ENCODE measurements at places on chromosomes 4 and X.
A peak's percentile ranks its signal among the peaks of the same experiment; 100 is the strongest.

- no peak for DNase-seq
Measured at GRCh38 chr4:147057611-147058190, 112.0 kb upstream of the TTC29 start.

DNA sequence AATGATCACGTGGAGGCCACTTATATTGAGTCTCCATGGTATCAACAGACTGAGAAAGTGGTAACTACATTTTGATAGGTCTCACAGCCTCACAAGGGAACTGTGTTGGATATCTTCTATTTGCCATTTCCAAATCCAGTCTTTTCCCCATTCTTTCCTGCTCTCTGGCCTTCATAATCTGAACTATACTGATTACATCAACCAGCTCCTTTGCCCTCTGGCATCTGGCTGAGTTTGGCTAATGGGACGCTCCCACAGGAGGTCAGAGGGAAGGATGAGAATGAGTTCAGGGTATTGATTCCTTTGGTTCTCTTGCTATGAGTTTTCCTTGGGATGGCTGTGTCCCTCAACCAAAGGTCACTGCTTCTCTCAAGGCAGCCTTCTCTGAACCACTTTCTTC, 152.6 kb downstream of the RTL9 start:
- no peak for DNase-seq

DNA sequence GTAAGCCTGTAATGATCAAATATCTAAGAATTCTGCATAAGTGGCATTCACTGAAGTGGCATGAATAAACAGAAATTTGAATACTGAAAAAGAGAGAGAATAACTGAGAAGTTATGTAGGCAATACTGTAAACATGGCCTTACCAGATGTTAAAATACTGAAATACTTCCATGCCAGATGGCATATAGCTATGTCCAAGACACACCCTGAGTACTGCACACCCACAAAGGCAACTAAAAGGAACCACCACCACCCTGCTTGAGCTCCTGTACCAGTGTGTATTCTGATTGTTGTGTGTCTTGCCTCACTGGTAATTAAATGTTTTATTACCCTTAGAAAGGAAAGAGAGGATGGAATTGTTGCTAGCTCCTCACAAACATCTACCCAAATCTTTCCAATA, 192.1 kb downstream of the ADAMTS3 start:
- DNase-seq, result no peak

- peak; percentile 28 for DNase-seq
Measured at GRCh38 chrX:39309721-39310152, 508.5 kb downstream of the MID1IP1 start.

DNA sequence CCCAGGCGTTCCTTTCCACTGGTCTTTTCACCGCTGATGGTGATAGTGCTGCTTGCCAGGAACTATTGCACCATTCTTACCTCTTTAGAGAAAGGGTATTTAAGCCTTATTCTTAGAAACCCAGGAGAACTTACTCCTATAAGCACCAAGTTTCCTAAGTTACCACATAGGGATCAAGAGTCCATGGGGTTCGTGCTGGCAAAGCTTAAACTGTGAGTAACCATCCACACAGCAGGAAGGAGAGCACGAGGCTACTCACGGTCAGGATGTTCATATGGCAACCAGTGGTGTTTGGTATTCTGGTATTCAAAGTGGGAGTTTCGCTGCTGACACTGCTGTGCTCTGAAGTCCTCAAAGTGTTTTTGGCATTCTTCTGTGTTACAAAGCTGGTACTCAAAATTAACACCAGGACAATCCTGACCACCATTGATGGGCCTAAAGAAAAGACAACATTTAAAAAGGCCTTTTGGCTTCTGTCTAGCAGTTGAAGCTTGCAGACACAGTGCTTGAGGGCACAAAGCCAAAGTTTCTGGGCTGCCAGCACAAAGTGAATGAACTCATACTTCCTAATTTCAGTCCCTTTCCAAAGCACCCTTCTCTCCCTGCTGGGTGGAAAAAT, 256.9 kb downstream of the ADAMTS3 start:
- DNase-seq, result no peak

DNA sequence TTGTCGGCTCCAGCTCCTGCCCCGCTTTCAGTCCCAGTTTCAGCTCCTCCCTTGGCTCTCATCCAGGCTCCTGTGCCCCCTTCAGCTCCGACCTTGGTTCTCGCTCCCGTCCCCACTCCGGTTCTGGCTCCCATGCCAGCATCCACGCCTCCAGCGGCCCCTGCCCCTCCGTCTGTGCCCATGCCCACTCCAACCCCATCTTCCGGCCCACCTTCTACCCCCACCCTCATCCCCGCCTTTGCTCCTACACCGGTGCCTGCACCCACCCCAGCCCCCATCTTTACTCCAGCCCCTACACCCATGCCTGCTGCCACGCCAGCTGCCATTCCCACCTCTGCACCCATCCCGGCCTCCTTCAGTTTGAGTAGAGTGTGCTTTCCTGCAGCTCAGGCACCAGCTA, 31.2 kb downstream of the BCORL1 start:
- no peak for DNase-seq

- no peak for DNase-seq
Measured at GRCh38 chrX:133250184-133251100, 32.3 kb upstream of the TFDP3 start.

GRCh38 chrX:134469486-134469885, 9.5 kb downstream of the HPRT1 start:
- DNase-seq, result no peak

DNA sequence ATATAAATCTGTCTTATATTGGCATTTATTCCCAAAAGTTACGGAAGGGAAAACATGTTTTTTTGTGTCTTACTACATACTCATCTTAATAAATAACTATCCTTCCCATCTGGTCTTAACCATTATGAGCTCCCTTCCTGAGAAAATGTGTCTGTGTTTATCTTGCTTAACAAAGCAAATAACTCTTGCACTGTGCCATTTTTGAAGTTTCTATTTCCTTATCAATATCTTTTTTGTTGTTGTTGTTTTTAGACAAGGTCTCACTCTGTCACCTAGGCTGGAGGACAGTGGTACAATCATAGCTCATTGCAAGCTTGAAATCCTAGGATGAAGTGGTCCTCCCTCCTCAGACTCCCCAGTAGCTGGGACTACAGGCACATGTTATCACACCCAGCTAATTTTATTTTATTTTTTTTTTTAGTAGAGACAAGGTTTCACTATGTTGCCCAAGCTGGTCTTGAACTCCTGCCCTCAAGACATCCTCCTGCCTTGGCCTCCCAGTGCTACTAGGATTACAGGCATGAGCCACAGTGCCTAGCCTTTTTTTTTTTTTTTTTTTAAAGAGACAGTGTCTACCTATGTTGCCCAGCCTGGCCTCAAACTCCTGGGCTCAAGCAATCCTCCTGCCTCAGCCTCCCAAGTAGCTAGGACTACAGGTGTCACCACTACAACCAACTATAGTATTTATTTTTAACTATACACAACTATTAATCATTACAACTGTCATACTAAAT, 36.9 kb downstream of the CNOT6L start:
- no peak for DNase-seq

DNA sequence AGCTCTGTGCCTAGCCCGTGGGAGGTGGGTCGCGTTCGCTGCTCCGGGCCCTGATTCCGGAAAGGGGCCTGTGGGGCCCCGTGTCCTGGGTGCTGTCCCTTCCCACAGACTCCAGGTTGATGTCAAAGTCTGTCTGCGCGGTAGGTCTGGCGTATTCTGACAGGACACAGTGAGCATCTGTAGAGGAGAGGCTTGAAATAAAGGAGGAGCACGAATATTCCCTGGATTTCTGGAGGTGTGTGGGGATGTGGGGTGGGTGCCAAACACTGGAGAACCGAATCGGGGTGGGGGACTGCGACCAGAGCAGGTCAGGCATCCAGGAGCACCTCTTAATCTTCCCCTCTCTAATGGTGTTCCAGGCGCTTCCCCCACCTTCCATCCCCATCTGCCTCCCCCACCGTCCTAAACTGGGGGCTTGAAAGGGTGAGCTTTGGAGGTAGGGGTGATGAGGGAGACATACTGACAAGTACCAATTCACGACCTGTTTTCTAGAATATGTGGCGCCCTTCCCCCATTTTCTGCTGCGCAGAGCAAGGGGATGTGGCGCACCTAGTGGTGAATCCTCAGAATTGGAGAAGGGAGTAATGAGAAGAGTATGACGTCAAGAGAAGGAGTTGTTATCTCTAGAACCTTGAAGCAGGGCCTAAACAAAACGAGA, 877 bp downstream of the GPRASP1 start:
- DNase-seq, result peak; percentile 35

- DNase-seq, result no peak
Measured at GRCh38 chr4:30122711-30123110, 597.5 kb upstream of the PCDH7 start.

- no peak for DNase-seq
Measured at GRCh38 chr4:117983541-117984365, 50.5 kb upstream of the NDST3 start.

DNA sequence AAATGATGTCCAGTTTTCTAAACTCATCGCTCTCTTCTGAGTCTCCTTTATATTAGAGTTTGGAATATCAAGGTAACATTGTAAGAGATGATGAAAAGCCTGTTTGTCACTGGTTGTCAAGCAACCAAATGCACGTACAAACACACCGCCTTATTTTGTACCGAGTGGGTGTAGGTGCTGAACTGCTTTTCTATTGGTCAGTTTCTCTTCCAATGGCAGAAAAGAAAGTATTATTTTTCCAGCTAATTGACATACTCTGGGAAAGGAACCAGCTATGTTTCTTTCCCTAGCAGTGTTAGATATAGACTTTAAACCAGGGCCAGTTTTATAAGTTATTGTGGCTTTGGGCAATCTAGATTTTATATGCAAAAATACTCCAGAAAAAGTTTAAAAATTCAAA, 6.6 kb upstream of the PPM1K start:
- DNase-seq, result no peak

GRCh38 chr4:142824368-142824767, 21.7 kb downstream of the INPP4B start:
- DNase-seq, result no peak

DNA sequence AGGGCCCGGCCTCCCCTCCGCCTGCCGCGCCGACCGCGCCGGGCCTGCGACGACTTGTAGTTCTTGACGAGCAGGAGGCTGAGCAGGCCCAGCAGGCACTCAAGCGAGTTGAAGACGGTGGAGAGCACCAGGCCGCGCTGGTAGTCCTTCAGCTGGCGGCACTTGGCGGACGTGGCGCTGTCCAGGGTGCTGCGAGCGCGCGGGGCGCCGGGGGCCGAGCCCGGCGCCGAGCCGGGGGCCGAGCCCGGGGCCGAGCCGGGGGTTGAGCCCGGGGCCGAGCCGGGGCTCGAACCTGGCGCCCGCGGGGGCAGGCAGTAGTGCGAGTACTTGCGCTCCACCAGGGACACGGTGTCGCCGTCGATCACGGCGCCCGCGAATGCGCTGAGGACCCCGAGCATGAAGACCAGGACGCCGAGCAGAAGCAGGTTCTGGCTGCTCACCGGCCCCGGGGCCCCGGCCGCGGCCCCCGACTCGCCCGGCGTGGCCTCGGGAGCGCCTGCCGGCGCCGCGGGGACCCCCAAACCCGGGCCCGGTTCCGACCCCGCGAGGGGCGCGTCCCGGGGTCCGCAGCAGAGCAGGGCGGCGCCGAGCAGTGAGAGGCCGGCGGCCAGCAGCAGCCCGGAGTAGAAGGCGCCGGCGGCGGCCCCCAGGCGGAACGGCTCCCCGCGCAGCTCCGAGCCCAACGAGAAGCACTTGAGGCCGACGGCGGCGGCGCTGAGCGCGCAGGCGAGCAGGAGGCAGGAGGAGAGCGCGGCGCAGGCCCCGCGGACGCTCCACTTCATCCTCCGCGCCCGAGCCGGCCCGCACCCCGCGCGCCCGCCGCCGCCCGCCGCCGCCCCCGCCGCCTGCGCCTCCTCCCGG, 584 bp downstream of the TMEM271 start:
- no peak for DNase-seq

GRCh38 chr4:7637139-7637538, 202.4 kb upstream of the PSAPL1 start:
- DNase-seq, result no peak

DNA sequence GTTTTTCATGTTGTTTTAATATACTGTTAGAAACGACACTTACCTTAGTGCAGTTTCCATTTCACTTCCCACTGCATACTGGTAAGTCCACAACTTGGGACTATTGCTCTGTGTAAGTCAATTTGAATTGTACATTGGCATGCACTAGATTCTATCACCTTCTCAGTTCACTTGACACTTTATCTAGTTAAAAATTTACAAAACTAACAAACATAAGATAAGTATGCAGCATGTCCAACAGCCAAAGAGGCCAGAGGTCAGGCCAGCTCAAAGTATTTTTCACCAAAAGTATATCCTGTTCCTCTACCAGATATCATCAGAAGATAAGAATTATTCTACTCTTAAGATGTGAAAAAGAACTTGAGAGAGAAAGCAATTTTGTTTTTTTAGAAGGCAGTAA, 75.9 kb downstream of the QRFPR start:
- no peak for DNase-seq

Data from T-helper 22 cell (primary cell).